ENCODE measurements at places on chromosomes 11 and 22. TPM values are rescaled to one million over a fixed set of nuclear protein-coding genes. Genes with fewer than 3 reads are reported as not detected.

The RNF141 gene
- total RNA-seq, result 12.8 TPM

The MS4A18 gene
- not detected for total RNA-seq

The OR9G4 gene
- not detected for total RNA-seq

DNA sequence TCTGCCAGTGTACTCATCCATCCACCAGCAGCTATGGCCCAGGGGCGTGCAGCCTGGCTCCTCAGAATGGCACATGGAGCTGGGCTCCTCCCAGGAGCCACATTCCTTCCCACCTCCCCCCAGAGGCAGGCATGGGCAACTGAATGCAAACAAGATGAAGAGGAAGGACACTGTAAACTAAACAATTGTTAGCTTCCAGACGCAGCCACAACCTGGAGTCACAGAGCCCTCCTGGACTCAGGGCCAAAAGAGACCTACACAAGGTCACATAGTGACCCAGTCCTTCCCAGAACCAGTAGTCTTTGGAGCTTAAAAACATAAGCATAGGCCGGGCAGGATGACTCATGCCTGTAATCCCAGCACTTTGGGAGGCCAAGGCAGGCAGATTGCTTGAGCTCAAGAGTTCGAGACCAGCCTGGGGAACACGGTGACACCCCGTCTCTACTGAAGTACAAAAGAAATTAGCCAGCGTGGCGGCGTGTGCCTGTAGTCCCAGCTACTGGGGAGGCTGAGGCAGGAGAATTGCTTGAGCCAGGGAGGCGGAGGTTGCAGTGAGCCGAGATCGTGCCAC lies 30.7 kb upstream of the CLDN5 start:
- no peaks in the 10 kb centered on the region for H3K4me1 ChIP-seq
- H3K27me3 ChIP-seq, result peaks cover 17% of the 10 kb centered on the region
- H3K4me3 ChIP-seq, result no peak overlapping the region

DNA sequence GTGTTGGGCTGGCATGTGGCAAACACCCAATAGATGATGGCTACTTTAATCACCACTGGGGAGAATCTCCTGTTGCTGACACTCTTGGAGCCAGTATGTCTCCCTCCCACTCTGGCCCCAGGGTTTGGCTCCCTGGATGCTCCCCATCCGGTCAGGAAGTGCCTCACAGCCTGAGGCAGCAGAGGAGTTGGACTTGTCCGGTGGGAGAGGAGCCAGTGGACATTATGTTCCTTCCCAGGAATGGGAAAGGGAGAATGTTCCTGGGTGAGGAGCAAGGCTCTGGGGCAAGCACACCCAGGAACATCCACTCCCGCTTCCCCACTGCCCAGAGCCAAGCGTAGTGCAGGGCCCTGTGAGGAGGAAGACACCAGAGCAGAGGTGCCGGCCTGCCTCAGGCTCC lies 84.6 kb upstream of the NAV2 start:
- H3K27ac ChIP-seq, result no peak overlapping the region
- DNase-seq, result no peak
- no peak overlapping the region for H3K4me3 ChIP-seq
- H3K4me1 ChIP-seq, result no peaks in the 10 kb centered on the region

DNA sequence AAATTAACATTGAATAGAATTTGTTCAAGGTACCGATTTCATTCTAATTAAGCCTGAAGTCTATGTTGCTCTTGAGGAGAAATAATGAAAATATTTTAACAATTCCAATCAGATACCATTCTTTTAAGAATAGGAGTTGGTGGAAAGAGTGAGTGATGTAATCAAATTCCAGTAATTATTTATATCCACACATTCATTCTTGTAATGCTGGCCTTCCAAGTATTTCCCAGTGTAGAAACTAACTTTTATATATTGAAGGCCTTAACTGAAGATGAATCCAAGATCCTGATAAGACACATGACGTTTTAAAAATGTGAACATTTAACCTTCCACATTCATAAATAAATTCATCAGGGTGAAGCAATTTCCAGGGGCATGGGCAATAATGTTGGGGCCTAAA lies 36.6 kb upstream of the PAX6 start:
- no peak overlapping the region for H3K4me3 ChIP-seq
- H3K27me3 ChIP-seq, result peaks cover 40% of the 10 kb centered on the region
- H3K4me1 ChIP-seq, result no peaks in the 10 kb centered on the region
- H3K27ac ChIP-seq, result no peak overlapping the region
- no peaks in the 10 kb centered on the region for H3K36me3 ChIP-seq

- no peaks in the 10 kb centered on the region for H3K4me1 ChIP-seq
- no peak overlapping the region for H3K27ac ChIP-seq
- peaks cover 60% of the 10 kb centered on the region for H3K27me3 ChIP-seq
- H3K36me3 ChIP-seq, result no peaks in the 10 kb centered on the region
- no peak overlapping the region for H3K4me3 ChIP-seq
Observed at GRCh38 chr11:11427140-11427539, 74.1 kb upstream of the CSNK2A3 start.

DNA sequence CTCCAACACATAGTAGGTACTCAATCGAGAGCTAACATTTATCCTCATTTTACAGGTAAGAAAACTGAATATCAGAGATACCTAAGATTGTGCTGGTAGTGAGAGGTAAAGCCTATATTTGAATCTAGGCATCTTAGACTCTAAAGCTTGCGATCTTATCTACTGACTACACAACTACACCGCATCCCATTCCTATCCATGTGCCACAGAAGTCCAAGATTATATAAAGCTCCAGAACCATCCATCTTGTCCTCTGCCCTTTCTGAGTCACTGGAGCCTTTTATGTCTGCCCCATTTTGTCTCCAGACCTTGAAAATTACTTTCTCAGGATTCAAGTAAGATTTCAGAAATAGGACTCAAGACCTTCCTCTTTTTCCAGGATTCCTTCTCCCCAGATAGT lies 84.4 kb downstream of the OR5AK2 start:
- no peak overlapping the region for H3K27ac ChIP-seq
- no peak for DNase-seq
- H3K36me3 ChIP-seq, result no peaks in the 10 kb centered on the region
- no peaks in the 10 kb centered on the region for H3K4me1 ChIP-seq
